AG04449 (cell line): ENCODE measurements at places on chromosomes 13 and 19.

GRCh38 chr13:26498656-26499601 lies 58.6 kb upstream of the WASF3 start:
- no peak for DNase-seq

DNA sequence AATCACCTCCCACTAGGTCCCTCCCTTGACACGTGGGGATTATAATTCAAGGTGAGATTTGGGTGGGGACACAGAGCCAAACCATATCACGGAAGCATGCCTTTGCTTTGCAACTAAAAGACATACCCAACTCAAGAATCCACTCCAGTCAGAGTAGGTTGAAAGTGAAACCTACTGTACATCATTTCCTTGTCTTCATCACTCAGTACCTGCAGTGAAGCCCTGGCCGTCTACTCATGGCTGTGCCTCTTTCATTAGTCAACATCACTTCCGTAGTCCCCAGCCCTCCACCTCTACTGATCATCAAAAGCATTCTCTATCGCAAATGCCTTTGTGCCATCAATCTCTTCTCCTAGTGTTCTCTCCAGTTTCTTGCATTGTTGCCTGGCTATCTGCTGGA lies 343.1 kb upstream of the ARGLU1 start:
- DNase-seq, result no peak

- DNase-seq, result no peak
These were observed 6.5 kb downstream of the RAB11B start for GRCh38 chr19:8396563-8397203.

GRCh38 chr13:112056284-112056727 lies 10.6 kb upstream of the SOX1 start:
- no peak for DNase-seq

DNA sequence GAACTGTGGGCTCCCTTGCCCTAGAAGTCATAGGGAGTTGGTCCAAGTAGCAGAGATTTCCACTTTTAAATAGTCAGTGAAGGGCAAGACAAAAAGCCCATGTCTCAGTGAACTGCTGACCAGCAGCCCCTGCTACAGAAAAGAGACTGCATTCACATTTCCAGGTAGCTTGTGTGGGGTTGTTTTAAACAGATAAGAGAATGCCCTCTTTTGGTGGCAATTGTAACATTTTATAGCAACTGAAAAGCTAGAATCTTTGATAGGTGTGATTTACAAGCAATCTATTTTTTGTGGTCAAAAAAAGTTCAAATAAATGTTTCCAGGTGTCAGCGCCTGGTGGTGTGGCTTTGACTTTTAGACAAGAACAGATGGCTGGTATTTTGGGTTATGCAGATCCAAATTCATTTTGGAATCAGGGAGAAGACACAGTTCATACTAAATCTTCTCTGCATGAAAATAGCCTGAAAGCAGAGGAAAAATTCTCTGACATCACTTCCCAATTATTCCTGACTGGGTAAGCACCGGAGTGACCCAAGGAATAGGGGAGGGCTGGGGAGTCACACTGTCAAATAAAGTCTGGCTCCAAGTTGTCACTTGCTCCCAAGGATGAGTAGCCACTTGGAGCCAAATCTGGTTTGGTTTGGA lies 26.2 kb upstream of the GPR12 start:
- no peak for DNase-seq

DNA sequence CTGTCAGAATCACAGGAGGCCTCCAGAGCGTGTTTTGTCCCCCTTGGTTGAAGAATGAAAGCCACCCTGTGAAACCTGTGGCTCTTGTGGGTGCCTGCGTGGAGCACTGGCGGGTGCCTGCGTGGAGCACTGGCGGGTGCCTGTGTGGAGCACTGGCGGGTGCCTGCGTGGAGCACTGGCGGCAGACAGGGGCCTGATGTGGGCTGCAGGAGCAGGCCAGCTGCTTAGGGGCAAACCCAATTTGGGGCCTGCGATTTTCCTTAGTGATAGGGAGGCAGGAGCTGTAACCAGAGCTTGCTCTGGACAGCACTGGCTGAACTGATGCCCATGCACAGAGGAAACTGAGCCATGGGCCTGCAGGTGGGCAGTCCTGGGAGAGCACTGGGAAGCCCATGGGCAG lies 24.3 kb downstream of the ARHGEF7 start:
- no peak for DNase-seq

DNA sequence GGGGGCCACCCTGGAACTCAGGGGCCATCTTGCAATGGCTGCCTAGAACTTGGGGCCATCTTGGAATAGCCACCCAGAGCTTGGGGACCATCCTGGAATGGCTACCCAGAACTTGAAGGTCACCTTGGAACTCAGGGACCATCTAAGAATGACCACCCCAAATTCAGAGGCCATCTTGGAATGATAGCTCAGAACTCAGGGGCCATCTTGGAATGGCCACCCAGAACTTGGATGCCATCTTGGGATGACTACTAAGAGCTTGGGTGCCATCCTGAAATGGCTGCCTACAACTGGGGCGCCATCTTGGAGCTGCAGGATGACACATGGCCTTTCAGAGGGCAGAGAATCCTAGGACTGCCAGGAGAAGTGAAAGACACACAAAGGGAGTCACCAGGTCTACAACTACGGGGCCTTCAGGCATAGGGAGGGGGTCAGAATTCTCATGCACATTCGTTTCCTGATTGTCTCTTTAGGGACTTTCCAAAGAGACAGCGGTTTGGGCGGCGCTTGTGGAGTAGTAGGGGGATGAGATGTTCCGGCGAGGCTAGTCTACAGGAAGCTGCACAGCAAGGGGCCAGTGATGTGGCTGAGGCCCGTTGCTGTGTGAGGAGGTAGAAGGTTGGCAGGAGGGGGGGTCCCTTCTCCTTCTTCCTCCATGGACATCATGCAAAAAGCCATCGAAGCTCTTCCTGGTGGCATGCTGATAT lies 125.0 kb downstream of the IER2 start:
- no peak for DNase-seq

- DNase-seq, result no peak
These were observed 14.5 kb upstream of the DCT start for GRCh38 chr13:94494026-94494425.

- no peak for DNase-seq
These were observed 7.8 kb downstream of the CEACAM18 start for GRCh38 chr19:51485960-51486660.

GRCh38 chr13:40345654-40346372 lies 320.6 kb downstream of the FOXO1 start:
- no peak for DNase-seq

- no peak for DNase-seq
These were observed 12.0 kb downstream of the KASH5 start for GRCh38 chr19:49400029-49400428.

- DNase-seq, result peak; percentile 4
These were observed 5.0 kb upstream of the IGSF23 start for GRCh38 chr19:44608391-44608821.

DNA sequence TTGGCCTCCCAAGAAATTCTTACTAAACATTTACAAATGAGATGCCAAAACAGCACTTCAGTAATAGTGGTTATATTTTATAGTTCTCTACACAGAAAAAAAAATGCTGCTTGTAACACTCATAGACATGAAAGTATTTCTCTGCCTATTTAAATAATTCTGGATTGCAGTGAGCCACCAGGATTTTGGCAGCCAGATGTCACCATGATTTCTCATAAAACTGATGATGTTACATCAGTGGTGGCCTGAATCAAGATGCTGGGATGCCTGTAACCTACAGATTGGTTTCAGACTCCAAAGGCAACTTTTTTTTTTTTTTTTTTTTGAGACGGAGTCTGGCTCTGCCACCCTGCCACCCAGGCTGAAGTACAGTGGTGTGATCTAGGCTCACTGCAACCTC lies 2.7 kb upstream of the CAPS start:
- DNase-seq, result no peak

DNA sequence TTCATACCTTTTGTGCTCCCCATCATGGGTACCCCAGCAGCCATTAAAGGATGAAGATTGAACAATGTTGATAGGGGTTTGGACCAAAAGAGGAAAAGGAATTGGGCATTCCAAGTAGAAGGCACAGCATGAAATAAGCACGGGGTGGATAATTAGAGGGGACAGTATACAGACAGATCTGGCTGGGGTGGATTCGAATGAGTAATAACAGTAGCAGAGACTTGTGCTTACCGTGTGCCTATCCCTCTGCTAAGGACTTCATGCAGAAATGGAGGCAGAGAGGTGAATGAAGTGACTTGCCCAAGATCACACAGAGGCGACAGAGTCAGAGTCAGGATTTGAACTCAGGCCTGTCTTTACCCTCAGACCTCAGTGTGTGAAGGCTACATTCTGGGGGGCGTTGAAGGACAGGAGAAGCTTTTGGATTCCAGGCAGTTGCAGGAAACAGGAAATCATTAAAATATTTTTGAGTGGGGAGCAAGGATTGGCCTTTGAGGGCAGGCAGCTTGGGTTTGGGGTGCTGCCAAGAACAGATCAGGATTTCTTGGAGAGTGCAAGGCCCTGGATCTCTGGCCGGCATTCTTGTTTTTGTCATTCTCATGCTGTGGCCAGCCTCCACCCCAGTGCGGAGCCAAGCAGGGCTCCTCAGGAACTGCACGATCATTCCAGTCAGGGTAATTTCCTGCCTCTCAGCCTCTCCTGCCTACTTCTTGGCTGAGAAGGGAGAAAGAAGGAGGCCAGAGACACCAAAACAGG lies 18.7 kb downstream of the PAF1 start:
- peak; percentile 90 for DNase-seq
